Jurkat, Clone E6-1 (cell line): ENCODE measurements at places on chromosomes 3 and 15.

DNA sequence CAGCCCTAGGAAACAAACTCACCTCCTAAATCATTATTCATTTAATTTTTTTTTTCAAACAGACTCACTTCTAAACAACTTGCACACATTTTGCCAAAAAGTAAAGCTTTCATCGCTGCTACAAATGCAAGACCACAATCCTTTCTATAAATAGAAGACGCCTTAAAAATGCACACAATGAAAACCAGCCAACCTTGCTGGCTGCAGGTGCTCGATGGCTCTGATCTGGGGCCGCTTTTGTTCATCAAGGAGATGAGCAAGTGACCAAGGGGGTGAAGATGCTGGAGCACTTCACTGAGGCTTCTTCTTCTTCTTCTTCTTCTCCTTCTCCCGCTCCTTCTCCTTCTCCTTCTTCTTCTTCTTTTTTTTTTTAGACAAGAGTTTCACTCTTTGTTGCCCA lies 12.7 kb upstream of the SLC6A6 start:
- DNase-seq = no peak

GRCh38 chr15:90650956-90651689 lies 66.0 kb upstream of the BLM start:
- DNase-seq = no peak

DNA sequence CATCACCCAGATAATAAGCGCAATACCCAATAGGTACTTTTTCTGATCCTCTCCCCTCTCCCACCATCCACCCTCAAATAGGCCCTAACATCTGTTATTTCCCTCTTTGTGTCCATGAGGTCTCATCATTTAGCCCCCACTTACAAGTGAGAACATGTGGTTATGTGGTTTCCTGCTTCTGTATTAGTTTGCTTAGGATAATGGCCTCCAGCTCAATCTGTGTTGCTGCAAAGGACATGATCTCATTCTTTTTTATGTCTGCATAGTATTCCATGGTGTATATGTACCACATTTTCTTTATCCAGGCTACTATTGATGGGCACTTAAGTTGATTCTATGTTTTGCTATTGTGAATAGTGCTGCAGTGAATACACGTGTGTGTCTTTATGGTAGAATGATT lies 165.4 kb downstream of the MBNL1 start:
- DNase-seq = no peak

DNA sequence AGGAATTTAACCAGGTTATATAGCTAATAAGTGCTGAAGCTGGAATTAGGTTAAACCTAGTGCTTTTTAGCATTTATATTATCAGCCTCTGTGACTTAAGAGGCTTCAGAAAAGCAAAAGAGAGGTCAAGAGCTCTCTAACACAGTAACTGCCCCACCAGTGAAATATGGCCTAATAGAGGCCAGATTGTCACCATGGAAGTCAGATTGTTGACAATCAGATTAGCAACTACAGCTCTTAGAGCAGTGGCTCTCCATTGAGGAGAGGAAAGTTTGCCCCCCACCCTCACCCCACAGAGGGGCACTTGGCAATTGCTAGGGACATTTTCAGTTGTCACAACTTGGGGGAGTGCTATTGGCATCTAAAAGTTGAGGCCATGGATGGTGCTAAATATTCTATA lies 23.3 kb upstream of the LMOD3 start:
- no peak for DNase-seq

- DNase-seq = no peak
These were observed 104.9 kb upstream of the MANF start for GRCh38 chr3:51280176-51280575.

DNA sequence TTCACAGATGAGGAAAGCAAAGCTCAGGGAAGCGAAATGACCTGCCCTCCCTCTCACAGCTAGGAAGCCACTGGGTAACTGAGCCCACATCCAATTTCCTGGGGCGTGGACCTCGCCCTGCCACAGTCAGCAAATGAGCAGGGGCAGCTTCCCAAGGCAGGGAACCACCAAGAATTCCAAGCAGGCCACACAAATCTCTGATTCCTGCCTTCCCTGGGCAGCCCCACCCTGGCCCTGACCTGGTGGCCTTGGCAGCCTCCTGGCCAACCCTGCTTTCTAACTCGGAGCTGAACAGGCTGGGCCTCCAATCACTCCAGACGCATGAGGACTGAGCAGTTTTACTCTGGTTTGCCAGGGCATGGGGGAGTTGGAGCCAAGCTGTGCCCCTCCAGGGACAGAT lies 203.7 kb upstream of the TLE3 start:
- no peak for DNase-seq

- no peak for DNase-seq
These were observed 81.5 kb downstream of the DLG1 start for GRCh38 chr3:197216914-197217313.

- DNase-seq = no peak
These were observed 11.1 kb downstream of the SLC6A6 start for GRCh38 chr3:14413381-14414071.

DNA sequence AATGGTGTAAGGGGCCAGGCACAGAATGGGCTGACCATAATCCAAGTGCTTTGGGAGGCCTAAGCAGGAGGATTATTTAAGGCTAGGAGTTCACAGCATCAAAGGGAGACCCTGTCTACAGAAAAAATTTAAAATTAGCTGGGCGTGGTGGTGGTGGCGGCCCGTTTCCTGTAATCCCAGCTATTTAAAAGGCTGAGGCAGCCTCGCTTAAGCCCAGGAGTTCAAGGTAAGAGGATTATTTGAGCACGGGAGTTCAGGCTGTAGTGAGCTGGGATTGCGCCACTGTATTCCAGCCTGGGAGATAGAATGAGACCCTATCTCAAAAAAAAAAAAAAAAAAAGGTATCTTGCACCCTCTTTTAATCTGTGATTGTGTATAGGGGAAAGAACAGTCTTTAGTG lies 1.9 kb downstream of the TMA7 start:
- DNase-seq = no peak

- DNase-seq = no peak
These were observed 1.0 kb downstream of the CGGBP1 start for GRCh38 chr3:88057630-88058305.

- no peak for DNase-seq
These were observed 163.2 kb upstream of the GRM7 start for GRCh38 chr3:6697722-6698121.

- DNase-seq = no peak
These were observed 77.8 kb upstream of the HES1 start for GRCh38 chr3:194058189-194058571.

GRCh38 chr3:13163848-13164382 lies 90.7 kb upstream of the IQSEC1 start:
- no peak for DNase-seq

- no peak for DNase-seq
These were observed 62.9 kb upstream of the GCNT3 start for GRCh38 chr15:59548501-59549226.

- DNase-seq = no peak
These were observed 44.3 kb downstream of the CD200R1L start for GRCh38 chr3:112802338-112802737.

GRCh38 chr15:71422530-71423259 lies 307.4 kb downstream of the THSD4 start:
- DNase-seq = no peak

GRCh38 chr3:31724651-31725050 lies 191.9 kb downstream of the STT3B start:
- peak; percentile 21 for DNase-seq

- DNase-seq = no peak
These were observed 105.6 kb upstream of the DLG1 start for GRCh38 chr3:197404030-197404429.

- peak; percentile 15 for DNase-seq
These were observed at the start of gene TEX55 for GRCh38 chr3:119145500-119146167. TEX55 (plus strand) TSS chr3:119146165; CDS start chr3:119146190, 25 bp downstream.

- no peak for DNase-seq
These were observed 355.5 kb downstream of the OCA2 start for GRCh38 chr15:27743638-27744037.

- peak; percentile 39 for DNase-seq
These were observed 503 bp downstream of the HLTF start for GRCh38 chr3:149085828-149086231.

- DNase-seq = no peak
These were observed 21.7 kb downstream of the CSNK1G1 start for GRCh38 chr15:64333986-64334929.

DNA sequence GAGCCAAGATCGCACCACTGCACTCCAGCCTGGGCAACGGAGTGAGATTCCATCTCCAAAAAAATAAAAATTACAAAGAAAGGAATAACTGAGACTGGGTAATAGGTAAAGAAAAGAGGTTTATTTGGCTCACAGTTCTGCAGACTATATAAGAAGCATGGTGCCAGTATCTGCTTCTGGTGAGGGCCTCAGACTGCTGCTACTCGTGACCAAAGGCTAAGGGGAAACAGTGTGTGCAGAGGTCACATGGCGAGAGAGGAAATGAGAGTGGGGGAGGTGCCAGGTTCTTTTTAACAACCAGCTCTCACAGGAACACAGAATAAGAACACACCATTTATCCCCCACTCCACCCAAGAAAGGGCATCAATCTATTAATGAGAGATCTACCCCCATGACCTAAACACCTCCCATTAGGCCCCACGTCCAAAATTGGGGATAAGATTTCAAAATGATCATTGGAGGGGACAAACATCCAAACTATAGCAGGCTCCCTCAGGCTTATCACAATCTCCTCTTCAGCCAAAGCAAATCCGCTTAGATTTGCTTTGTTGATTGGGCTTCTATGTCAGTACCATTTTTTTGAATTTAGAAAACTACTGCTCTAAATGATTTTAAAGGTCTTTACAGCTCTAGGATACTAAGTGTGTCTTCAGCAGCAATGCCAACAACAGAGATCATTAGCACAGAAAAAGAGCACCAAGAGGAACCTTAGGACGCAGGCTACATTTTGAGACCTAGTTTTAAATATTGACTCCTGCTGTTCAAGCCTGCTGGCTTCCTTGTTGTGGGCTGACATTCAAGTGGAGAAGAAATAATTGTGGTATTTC lies 84.2 kb upstream of the TBL1XR1 start:
- peak; percentile 59 for DNase-seq

GRCh38 chr3:160968761-160969160 lies 136.4 kb downstream of the B3GALNT1 start:
- DNase-seq = no peak

DNA sequence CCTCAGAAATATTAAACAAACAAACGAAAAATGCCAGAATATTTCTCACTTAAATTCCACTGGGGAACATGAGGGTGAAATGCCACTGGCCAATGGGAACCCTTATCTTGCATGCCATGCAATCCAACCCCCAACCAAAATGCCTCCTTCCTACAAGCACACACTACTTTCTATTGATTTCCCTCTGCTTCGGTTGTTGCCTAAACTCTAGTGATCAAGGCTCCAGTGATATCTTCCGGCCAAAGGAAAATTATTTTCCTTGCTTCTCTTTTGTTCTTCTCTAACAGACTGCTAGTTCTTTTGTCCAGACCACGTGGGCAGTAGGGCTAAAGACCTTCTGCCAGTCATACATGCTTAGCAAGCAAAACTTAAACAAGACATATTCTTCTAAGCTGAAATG lies 115.7 kb downstream of the TMCC1 start:
- no peak for DNase-seq

GRCh38 chr3:63585927-63586326 lies 66.5 kb upstream of the SNTN start:
- DNase-seq = no peak

- no peak for DNase-seq
These were observed 3.1 kb upstream of the NR1I2 start for GRCh38 chr3:119778811-119779210.

- DNase-seq = no peak
These were observed 217.8 kb downstream of the NR1D2 start for GRCh38 chr3:24162929-24163328.

DNA sequence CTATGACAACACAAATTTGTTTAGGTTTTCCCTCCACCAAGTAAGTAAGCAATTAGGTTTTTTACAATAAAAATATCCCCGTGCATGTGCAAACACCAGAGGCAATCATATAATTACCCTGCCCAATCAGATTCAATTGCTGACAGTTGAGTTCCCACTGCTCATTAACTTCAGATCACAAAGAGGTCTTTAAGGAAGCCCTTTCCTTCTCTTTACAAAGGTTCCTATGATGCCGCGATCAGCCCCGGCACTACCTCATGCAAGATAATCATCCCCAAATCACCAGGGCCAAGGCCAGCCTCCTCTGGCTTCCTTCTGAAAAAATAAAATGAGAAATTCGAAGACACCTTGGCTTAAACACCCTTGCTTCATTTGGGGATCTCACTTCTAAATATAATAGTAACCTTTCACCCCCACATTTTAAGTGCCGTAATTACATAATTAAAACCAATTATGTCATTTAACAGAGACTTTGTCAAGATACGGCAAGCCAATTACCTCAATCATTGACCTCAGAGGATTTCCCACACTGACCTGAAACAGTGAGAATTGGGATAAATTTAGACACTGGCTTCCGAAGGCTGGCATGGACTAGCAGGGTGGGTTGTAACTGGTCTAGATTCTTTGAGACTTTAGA lies 121.3 kb upstream of the WNT5A start:
- DNase-seq = no peak

DNA sequence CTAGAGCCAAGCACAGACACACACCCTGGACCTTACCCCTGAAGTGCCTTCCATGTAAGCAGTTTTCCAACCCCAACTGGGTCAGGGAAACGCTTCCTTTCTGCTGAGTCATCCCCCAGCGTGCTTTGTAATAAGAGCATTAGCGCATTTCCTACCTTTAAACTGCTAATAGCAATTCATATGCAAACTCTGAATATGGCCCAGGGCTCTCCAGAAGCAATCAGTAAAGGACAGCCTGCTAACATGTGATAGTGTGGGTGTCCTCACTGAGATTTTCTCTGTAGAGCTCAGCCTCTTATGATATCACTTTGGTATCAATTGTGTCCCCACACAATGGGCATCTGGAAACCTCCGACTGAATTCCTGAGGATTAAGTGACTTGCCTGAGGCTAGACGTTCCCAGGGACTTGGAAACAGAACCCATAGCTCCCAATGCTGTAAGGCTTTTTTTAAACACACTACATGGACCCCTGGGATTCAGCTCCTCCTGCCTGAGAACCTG lies 5.6 kb downstream of the GABRB3 start:
- no peak for DNase-seq

- no peak for DNase-seq
These were observed 116.4 kb downstream of the SENP2 start for GRCh38 chr3:185702262-185703225.

DNA sequence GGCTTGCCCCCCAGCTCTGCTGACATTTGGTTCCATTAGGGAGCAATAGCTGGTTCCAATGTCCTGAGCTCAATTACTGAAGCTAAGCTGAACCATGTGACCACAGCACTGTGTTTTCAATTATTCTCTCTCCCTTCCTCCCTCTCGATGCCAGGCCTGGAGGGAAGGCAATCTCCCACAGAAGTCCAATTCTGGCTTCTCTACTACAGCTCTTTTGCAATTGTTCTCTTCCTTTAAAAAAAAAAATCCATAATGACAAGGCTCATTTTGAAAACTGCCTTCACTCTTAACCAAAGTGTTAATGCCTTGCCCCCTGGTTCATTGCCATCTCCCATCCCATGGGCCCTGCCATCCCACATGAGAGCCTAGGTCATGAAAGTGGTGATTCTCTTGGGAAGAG lies 24.8 kb downstream of the IL16 start:
- no peak for DNase-seq

GRCh38 chr15:42065468-42065867 lies 28.9 kb downstream of the PLA2G4D start:
- DNase-seq = no peak
